ENCODE measurements at places on chromosomes 4 and X.
A peak's percentile ranks its signal among the peaks of the same experiment; 100 is the strongest.

DNA sequence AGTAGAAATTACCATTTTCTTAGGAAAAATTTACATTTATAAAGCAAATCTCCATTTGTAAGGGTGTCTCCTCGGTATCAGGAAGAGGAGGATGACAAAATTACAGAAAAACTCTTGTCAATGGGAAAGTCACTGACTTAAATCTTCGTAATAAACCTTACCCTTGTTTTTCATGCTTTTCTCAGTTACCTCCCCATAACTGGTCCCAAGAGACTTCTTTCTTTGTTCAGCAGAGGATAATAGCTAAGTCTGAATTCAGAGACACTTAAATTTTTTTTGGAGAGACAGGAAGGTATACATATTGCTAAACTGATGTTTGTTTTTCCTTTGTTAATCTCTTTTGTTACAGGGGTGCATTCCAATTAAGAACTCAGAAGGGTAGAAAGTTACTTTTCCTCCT, 125.5 kb upstream of the JADE1 start:
- no peak for DNase-seq

DNA sequence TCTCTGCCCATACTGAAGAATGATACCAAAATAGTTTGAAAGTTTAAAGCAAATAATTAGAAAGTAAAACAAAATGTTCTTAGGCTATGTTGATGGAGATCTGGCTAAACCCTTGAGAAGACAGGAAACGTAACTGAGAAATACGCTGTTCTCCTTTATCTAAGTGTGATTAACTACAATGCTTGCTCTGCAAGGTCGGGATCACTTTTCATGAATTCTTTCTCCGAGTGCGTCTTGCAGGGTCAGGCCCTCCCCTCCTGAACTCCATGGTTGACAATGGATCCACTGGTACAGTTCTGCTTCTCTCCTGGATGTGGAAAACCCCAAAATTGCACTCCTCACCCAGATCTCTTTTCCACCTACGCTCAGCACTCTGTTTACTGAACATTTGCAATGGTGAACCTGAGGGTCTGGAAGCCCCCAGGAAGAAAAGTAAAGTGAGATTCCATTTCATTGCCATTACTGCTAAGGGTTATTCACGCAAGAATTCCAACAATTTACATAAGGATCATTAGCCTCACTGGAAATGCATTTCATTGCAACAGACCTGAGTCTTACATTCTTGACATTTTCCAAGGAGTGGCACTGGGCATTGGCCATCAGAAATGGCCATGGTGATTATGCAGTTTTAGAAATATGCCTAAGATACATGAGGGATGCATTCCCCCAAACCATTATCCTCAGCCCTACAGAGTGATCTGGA, 24.6 kb upstream of the WWC2 start:
- DNase-seq, result no peak

DNA sequence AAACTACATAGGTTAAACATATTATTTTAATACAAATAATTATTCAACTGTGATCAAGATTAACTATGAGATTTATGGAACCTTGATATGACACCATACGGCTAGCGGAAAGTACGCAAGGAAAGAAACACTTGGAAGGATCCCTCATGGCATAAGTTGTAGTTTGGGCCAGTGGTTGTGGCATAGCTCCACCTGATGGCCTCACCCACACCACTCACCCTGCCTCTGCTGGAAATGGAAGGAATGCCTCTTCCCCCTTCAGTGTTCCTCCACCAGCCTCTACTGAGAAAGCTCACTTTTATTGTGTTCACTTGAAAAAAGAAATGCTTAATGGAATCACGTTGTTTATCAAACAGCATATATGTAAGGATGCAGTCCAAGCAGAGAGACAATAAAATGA, 86.4 kb downstream of the BMP15 start:
- no peak for DNase-seq

DNA sequence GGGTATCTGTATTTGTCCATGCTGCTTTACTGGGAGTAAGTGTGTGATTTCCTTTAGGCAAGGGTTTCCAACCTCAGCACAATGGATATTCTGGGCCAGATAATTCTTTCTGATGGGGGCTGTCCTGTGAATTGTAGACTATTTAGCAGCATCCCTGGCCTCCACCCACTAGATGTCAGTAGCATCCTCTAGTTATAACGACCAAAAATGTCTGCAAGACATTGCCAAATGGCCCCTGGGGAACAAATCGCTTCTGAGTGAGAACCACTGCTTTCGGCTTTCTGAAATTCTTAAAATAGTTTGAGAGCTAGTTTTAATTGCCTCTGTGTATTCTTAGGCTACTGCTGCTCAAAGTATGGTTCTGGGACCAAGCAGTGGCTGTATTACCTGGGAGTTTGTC, 81.2 kb upstream of the GPM6B start:
- no peak for DNase-seq

GRCh38 chr4:54277691-54278090, 48.6 kb downstream of the PDGFRA start:
- DNase-seq, result peak; percentile 91

- DNase-seq, result no peak
Measured at GRCh38 chrX:148290041-148290440, 210.4 kb upstream of the AFF2 start.

- peak; percentile 80 for DNase-seq
Measured at GRCh38 chrX:136130931-136131833, 16.2 kb upstream of the FHL1 start.

DNA sequence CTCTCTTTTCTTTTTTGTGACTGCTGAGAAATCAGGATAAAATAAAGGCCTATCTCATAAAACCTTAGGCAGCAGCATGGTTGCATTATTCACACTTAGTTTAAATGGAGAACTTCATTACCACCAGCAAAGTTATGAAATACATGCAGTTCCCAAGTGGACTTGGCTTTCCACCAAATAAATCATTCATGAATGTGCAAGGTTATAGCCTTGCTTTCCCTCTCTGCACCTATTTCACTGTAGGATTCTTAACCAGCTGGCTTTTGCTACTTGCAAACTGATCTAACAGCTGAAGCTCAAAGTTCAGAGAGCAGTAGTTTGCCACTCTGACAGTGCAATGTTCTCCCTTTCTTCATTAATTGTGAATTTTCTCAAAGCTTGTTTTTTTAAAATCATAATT, 140.1 kb upstream of the SMIM31 start:
- peak; percentile 46 for DNase-seq

DNA sequence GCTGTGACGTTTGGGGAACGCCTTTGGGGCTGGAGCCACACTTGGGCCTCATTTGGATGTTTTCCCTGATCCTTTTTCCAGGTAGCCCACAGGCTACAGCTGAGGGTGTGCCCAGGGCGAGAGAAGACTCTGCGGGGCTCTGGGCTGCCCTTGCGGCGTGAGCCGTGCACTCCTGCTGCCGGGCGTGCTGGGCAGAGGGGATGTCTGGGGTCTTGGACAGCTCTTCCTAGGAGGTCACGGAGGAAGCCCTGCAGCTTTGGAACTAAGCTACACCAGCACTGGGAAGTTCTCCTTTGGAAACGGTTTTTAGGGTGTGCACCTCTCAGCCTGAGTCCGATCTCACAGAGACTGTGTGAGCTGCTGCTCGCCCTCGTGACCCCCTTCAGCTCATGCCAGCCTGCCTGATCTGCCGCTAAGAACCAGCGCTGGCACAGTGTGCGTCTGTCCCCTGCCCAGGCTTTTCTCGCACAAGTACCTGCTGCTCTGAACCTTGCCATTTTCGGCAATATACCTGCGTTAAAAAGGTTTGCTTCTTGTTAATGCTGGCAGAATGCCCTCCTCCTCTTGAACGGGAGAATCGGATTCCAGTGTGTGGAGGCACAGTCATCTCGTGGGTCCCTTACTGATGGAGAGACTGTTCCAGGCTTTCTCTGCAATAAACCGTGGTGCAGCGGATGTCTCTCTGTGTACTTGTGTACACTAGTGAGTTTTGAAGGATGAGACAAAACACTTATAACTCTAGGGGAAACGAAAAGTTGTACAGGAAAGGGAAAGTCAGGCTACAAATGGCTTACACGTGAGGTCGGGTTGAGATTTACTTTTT, 14.3 kb downstream of the MSANTD1 start:
- no peak for DNase-seq

- no peak for DNase-seq
Measured at GRCh38 chr4:155696726-155697125, 30.1 kb downstream of the GUCY1A1 start.

DNA sequence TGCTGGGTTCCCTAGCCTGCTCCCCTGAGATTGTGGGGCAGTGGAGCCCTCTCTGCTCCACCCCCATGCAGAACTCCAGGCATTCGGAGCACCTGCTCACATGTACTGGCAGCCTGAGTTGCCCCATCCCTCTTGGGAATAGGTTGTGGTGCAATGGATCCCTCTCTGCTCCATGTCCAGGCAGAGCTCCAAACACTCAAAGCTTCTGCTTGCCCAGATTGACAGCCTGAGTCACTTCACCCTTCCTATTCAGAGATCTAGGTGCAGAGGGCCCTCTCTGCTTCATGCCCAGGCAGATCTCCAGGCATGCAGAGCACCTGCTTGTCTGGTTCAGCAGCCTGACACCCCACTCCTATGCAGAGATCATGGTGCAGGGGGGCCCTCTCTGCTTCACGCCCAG, 18.6 kb upstream of the TEX13B start:
- DNase-seq, result no peak
